Activated CD4-positive, CD25-positive, alpha-beta regulatory T cell treated with anti-CD3 and anti-CD28 coated beads, Interleukin-2, amount 50 U/mL, for 16 hours (primary cell): ENCODE measurements at places on chromosomes 5 and 9.

DNA sequence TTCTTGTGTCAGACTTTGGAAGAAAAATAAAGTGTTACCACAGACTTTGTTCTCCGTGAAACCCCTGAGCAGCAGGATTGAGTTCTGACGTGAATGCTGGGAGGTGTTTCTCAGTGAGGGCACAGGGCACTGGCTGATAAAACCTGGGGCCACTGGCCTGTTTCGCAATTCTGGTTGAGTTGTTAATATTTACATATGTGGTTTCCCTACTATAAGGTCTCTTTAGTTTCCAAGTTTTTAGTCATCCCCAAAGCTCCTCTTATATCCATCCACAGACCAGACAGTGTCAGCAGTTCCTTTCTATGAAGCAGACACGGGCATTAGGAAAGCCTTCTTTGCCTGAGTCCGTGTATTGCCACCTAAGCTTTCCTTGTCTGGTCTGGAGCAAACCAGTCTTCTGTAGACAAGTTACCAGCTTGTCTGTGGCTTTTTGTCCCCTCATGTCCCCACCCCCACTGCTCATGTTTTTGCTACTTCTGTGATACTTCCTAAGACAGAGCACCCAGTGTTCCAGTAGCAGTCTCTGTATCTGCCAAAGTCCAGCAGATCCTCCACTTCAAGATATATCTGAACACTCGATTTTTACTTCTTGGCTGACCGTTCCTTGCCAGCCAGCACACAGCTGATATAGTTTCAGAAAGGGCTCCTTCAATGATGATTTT is 42.0 kb downstream of the ACO1 start:
- no peak for DNase-seq

GRCh38 chr9:87891754-87892153 is 9.1 kb downstream of the SPATA31E1 start:
- DNase-seq, result no peak

- no peak for DNase-seq
These were observed 56.6 kb upstream of the EGFL7 start for GRCh38 chr9:136605988-136606660.

GRCh38 chr9:107481035-107481434 is 8.5 kb downstream of the KLF4 start:
- DNase-seq, result no peak

DNA sequence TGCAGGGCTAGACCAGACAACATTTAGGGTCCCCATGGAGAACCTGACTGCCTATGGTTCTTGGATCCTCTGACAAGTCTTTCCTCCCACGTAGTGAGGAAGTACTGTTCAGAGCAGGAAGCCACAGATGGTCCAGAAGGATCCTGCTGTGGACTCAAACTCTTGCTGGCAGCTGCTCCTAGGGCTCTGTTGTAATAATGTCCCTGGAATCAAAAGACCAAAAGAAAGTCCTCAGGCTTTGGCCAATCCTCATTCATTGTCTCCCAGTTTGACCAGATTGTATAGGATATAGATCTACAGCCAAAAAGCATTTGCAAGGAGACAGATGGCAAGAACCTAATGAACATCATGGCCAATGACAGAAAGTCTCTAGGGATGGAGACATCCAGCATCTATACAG is 53.9 kb downstream of the SEMA6A start:
- no peak for DNase-seq
